NCI-H187 treated with DMSO at 0.1 percent for 48 hours (cell line): ENCODE measurements at places on chromosomes 16 and 17.

DNA sequence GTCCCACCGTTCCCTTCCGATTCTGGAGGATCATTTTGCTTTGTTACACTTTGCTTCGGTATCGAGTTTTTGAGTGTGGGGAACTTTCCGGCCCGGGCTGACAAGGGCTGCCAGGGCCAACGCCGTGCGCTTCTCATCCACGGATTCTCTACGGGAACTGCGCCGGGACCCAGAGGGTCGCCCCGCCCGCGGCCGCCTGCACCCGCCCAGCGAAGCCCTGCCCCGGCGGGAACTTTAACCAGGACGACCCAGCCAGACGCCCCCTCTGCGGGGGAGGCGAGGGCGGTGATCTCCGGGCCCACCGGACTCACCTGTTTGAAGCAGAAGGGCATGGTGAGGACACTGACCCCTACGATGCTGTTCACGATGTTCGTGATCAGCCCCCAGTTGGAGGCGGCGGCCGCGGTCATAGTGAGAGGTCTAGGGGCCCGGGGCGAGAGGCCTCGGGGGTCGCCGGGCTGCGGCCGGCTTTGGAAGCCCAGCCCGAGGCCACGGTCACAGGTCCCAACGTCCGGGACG is 536 bp downstream of the SLC38A10 start:
- DNase-seq = no peak

DNA sequence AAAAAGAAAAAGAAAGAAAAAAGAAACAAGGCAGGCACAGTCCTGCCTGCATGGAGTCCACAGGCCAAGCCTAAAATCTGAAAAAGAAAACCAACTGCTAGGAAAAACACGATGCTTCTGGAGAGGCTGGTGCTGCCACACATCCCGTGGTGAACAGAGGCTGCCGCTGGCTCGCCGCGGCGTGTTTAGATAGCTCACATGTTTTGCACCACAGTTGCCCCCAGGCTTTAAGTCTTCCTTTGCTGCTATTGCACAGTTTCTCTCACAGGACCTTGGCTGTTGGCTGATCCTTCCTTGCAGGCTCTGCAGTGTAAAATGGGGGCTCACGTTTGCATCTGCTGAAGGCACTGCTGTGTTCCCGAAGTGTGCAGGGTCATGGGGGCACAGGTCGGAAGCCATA is 8.6 kb downstream of the SLC6A4 start:
- DNase-seq = no peak

GRCh38 chr16:79076047-79076767 is 524.3 kb downstream of the MAF start:
- no peak for DNase-seq

DNA sequence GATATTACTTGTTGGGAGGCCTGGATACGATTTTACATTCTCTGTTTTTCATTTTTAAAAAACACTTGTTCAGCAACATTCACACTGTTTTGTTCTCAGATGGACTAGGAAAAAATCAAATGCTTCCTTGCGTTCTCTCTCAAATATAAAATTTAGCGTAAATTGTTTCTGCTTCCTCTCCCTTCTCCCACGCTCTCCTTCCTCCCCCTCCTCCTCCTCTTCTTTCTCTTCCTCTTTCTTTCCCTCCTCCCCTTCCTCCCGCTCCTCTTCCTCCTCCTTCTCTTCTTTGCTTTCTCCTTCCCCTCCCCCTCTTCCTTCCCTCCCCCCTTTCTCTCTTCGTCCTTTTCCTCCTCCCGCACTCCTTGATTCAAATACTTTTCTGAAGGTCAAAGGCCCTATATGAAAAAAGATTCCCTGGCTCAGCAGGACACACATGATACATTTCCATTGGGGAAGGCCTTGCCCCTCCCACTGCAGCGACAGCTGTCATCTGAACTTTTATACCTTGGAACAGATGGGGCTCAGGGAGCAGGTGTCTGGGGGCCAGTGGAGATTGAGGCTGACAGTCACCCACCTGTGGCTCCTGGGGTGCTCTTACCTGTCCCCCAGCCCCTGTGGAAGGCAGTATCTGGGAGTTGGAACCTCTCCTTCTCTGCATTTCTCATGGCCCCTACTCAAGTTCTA is 99.4 kb upstream of the SDK2 start:
- no peak for DNase-seq

GRCh38 chr16:50526796-50527195 is 21.4 kb upstream of the NKD1 start:
- DNase-seq = no peak

GRCh38 chr17:34613064-34614019 is 34.0 kb downstream of the TMEM132E start:
- no peak for DNase-seq

DNA sequence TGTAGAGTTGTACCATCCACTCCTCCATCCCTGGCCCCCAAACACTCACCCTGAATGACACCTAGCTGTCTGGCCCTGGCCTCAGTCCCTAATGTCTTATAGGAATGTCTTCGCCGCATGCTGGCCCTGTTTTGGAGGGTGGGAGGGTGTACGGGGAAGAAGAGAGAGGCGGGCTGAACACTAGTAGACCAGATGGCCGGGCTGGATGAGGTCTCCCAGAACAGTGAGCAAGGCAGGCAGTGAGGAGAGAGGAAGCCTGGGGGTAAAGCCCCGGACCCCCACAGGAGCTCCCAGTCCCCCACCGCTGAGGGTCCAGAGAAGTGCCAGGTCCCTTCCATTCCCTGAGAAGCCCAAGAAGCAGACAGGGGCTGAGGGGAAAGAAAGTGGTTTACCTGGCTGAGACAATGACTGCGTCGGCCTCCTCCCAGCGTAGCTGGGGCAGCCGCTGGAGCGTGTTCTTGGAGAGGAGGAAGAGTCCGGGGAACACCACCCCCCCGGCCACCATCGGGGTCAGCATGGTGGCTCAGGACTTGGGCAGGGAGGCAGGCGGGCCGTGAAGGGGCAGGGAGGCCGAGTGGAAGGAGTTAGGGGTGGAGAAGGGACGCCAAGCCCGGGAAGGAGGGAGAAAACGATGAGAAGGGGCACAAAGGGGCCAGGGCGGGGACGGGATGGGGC is 923 bp downstream of the TLCD3B start:
- DNase-seq = no peak

DNA sequence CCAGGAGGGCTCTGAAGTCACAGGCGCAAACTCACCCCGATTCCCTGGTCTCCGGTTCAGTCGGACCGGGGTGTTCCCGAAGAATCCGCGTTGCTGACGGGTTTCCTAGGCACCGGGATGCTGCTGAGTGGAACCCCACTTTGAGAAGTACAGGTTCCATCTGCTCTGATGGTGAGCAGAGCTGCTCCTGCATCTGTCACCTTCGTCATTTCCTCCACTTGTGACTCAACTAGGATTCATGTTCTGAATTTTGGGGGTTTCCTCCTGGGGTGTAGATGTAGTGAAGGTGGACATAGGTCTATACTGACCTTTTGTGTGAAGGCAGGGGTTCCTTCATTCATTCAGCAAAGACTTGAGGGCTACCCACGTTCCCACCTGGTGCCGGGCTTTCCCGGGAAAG is 25.0 kb downstream of the LGALS3BP start:
- DNase-seq = no peak

GRCh38 chr17:41492771-41493170 is 3.1 kb upstream of the KRT36 start:
- DNase-seq = no peak

DNA sequence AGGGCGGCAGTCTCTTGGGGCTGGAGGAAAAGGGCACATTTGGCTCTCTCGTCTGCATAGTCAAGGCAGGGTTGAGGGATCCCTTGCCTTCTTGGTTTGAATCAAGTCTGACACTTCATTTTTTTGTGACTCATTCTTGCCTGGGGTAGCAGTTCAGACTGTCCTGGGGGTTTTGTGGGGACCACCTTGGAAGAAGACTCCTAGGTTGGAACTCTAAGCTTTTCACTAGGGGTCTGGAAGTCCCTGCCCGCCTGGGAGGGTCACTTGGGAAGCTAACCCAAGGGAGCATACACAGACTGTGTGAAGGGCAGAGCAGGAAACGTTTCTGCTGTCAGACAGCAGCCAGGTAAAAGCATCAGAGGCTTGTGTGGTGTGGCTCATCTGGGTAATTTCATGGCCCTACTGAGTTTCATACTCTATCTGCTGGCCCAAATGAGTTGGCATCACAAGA is 11.3 kb downstream of the YPEL2 start:
- no peak for DNase-seq

GRCh38 chr17:5921512-5922282 is 148.5 kb upstream of the WSCD1 start:
- DNase-seq = no peak

DNA sequence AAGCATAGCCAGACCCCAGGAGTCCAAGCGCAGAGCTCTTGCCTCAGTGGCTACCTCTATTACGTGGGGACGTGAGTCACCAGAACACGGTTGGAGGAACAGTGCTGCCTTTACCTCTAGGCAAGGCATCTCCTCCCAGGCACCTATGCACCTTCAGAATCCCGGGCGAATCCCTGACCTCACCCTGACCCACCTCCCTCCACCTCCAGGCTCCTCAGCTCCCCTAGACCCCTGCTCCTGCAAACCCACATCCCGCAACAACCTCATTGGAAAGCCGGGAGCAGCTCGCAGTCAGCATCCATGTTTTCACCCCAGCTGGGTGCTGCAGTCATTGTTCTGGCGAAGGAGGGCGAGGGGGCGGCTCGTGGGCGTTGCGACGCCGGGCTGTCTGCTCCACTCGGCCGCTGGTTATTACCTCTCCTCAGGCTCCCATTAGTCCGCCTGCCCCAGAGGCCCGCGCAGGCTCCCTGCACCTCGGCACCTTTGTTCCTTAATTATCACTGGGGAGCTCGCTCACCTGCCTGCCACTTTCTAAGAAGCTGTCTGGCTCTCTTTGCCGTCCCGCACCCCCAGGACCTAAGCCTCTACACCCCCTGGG is 24.6 kb upstream of the DLX4 start:
- DNase-seq = no peak

DNA sequence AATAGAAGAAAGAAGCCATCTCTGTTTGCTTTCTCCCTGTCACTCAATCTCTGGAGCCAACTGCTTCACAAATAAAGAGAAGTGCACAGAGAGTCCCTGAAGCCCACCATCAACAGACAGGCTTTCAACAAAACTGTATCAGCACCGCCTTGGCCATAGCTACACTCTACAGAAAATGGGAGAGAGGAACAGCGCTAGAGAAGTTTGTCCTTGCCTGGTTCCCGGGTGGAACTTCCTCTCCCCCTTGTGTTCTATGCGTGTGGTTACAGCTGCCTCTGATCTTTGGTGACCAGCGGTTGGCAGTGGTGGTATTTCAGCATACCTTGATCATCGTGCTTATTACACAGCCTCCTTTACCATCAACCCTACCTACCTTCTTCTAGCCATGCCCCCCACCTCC is 91.4 kb upstream of the CCL2 start:
- no peak for DNase-seq

GRCh38 chr16:88633684-88634140 is 4.7 kb upstream of the IL17C start:
- DNase-seq = no peak

- no peak for DNase-seq
Measured at GRCh38 chr17:3678821-3679530, 10.4 kb downstream of the EMC6 start.

GRCh38 chr17:76459674-76460073 is 6.7 kb upstream of the UBE2O start:
- no peak for DNase-seq

DNA sequence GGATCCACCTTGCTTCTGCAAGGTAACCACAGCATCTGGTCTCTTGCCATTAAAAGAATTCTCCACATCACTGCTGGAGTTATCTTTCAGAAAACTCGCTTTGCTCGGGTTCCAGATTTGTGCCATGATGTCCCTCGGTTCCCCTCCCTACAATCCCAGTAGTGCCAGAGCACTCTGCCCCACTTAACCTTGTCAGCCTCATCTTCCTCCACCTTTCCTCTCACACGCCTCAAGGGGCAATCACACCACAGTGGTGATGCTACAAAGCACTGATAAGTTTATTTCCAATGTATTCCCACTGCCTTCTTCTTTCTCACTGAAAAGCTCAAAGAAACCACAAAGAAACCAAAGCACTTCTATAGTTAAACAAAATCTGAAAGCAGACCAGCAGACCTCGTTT is 11.4 kb upstream of the CDRT4 start:
- DNase-seq = no peak

- no peak for DNase-seq
Measured at GRCh38 chr16:23827057-23827456, 8.7 kb upstream of the PRKCB start.

- DNase-seq = no peak
Measured at GRCh38 chr16:74942977-74943918, 41.7 kb downstream of the WDR59 start.

GRCh38 chr17:9645851-9646545 is 681 bp downstream of the USP43 start:
- DNase-seq = no peak

DNA sequence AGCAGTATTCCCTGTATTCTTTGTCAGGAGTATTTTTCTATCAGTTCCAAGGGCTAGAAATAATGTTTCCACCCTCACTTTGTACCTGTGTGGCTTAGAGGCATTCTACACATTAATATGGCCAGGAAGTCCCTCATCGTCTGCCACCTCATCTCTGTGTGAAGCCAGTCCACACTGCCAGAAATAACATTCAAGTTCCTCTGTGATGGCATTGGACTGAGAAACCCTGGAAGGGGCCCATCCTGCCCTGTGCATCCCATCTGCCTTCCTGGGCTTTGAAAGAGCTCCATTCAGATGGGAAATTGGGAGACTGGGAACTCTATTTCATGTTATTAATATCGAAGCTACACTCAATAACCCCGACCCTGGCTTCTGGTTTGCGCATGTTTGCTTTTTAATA is 497.2 kb upstream of the CDH5 start:
- DNase-seq = no peak

DNA sequence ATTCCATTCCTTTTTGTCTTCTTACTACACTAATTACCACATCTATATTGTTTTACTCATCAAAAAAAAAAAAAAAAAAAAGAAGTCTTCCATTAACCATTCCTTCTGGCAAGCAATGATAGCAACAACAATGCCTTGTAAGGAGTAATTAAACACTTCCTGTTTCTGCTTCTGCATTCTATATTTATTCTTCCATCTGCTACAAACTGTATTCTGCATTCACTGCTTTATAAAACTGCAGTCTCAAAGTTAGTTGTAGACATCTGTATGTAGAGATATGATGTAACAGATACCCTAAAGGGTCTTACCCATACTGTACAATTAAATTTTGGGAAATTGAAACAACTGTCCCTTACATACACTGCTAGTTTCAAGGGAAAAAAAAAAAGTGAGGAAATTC is 28.7 kb upstream of the ABCA6 start:
- no peak for DNase-seq

DNA sequence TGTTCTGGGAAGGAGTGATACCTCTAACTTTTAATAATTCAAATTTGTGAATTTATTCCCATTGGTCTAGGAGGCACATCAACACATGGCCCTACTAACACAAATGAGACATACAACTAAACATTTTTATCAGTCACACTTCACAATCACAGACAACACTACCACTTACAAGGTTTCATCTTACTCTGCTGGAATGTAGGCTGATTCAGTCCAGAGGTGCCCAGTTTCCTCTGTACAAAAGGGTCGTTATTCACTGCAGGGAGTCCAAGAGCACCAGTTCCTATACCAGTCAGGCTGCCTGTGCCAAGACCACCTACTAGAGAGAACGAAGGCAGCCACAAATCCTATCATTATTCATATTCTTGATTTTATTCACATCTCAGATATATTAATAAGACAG is 41.4 kb downstream of the SETD6 start:
- DNase-seq = no peak

- DNase-seq = no peak
Measured at GRCh38 chr17:62975206-62975605, 9.2 kb downstream of the TANC2 start.
